ENCODE measurements at places on chromosomes 5 and 9.

- DNase-seq: no peak
Measured at GRCh38 chr9:70060883-70061507, 17.3 kb downstream of the MAMDC2 start.

DNA sequence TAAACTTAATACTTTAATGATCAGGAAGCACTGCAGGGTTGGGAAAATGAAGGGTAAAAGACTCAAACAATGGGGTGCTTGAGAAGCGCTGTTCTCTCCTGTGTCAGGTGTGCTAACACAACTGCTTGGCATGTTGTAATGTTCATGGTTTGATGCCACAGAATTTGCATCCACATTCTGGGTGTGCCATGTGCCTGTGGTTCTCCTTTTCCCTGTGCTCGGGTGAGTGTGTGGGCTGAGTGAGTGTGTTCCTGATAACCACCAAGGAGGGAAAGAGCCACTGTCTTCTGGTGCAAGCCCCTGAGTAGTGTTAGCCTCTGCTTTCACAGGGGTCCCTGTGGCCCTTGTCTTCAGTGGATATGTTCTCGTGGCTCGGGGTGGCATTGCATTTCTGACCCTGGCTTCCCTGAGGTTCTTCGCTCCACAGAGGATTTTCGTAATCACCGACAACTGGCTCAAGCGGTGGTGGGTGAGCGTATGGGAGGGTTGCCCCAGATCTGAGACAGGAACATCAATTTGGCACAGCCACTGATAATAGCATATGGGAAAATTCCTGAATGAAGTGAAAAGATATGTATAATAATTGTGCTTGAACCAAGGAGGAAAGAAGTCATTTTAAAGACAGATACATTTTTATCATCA, 102.0 kb downstream of the MVB12B start:
- DNase-seq: no peak

DNA sequence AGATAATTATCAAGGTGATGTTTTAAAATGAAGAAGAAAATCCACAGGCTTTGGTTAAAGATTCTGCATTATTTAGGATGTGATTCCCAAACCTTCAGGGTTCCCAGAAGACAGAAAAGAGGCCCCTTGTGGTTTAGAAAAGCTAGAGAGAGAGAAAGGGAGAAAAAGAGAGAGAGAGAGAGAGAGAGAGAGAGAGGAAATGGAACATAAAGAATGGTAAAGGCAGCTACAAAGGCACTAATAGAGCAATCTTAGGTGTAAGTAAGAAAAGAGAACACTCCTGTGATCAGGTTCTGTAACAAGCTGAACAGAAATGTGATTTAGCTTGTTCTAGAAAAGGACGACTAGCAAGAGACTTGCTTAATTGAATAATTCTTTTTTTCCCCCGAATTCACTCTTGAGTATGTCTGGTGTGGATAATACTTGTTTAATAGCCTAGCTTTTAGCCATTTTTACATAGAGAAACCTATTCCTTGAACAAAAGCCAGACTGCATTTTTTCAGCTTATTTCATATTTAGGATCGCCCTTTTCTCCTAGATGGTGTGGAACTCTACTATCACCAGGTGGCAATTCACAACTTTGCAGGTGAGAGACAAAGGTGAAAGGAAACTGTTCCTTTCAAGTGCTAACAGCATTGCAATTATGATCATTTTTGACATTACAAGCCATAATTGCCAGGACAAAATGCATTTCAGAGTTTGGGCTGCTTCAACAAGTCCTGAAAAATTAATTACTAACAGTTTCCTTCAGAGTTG, 57.6 kb upstream of the SH3GL2 start:
- no peak for DNase-seq

GRCh38 chr9:119092125-119092524, 277.1 kb downstream of the BRINP1 start:
- no peak for DNase-seq

DNA sequence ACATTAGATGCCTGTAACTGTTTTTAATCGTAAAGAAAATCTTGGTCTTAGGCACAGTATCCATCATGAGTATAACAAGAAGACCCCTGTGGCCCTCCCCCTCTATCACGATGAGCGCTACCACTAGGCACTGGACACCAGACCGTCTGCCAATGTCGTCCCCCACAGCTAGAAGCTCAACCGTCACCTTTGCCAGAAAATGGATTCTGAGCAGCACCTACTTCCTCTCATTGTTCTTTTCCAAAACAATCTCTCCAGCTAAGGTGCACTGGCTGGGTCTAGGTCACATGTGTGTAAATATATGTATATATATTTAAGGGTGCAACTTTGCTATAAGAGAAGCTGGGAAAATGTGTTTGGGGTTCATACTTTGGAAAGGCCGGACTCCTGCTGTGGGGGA, 15.7 kb upstream of the SSBP2 start:
- DNase-seq: no peak

- DNase-seq: no peak
Measured at GRCh38 chr9:99118782-99119466, 14.0 kb downstream of the TGFBR1 start.

- no peak for DNase-seq
Measured at GRCh38 chr9:90095682-90096081, 490.9 kb downstream of the GADD45G start.

DNA sequence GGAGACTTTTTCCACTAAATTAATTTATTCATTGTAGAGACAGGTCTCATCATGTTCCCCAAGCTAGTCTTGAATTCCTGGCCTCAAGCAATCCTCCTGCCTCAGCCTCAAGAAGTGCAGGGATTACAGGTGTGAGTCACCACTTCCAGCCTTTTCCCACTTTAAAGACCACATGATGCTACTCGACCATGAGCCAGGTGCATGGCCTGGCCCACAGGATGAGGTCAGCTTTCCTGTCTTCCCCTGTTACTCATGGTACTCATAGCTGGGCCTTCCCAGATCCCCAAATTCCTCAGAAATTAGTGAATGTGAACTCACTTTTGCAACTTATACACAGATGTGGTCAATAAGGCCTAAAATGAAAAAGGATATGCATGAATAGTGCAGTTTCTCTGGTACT, 395.9 kb downstream of the SEMA5A start:
- no peak for DNase-seq

DNA sequence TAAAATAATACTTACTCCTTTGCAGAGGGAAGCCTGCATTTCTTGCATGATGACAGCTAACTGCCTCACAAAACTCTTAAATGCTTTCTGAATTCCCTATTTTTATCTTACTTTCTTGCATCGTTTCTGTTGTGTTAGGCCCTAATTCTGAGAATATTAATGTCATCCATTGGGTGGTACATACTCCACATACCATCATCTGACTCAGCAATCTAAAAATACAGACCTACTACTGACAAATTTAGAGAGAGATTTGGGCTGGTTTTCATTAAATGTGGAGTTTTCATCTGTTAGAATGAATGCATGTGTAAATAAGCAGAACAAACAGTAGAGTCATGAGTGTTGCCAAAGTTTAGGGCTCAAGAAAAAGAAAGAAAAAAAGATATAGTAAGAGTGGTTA, 26.5 kb upstream of the KCNN2 start:
- DNase-seq: no peak

GRCh38 chr5:105931881-105932421, 1738.8 kb downstream of the EFNA5 start:
- no peak for DNase-seq

GRCh38 chr5:33662722-33663427, 222.1 kb downstream of the TARS1 start:
- DNase-seq: no peak

GRCh38 chr5:176654856-176655255, 7.6 kb downstream of the TSPAN17 start:
- DNase-seq: no peak

DNA sequence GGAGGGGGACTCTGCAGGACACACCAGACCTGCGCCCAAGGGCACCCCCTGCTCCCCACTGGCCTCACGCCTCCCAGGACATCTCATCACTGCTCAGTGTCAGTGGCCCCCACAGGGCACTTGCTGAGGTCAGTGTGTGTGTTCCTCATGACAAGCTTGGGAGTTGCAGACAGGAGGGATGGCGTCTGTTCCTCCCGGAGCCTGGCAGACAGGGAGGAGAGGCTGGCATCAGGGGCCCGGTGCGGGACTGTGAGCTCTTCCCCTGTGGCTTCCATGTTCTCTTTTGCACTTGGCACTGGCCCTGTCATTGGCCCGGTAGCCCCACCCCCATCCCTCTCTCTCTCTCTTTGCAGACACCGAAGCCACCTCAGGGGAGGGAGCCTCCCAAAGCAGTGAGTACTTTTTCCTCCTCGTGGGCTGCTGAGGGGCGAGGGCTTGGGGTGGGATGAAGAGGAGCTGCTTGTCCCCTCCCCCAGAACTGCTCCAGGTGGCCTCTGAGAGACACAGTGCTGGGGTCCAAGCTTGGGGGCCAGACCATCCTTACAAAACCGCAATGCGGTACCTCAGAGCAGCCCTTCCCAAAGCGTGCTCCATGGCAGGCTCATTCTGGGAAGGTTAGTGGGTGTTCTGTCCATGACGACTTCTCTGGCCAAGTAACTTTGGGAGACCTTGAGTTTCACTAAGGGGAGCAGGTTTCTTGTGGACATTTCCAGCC, 75.7 kb downstream of the AMBP start:
- no peak for DNase-seq

DNA sequence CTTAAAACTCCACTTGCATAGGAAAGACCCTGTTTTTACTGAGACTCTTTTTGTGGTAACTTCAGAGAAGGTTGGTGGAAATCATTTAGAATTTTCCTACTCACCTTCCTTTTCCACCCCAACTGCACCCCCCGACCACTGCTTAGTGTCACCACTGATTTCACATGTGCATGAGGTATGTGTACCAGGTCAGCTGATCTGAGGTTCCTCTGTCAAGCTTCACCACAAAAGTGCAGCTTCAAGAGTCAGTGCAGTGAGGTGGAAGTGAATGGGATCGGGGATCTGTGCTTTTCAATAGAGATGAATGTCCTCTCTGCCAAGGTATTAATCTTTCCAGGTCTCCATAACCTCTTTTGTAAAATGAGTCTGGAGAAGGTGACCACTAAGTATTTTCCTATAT, 260.5 kb upstream of the WWC1 start:
- no peak for DNase-seq

- no peak for DNase-seq
Measured at GRCh38 chr9:89710697-89711096, 105.9 kb downstream of the GADD45G start.

DNA sequence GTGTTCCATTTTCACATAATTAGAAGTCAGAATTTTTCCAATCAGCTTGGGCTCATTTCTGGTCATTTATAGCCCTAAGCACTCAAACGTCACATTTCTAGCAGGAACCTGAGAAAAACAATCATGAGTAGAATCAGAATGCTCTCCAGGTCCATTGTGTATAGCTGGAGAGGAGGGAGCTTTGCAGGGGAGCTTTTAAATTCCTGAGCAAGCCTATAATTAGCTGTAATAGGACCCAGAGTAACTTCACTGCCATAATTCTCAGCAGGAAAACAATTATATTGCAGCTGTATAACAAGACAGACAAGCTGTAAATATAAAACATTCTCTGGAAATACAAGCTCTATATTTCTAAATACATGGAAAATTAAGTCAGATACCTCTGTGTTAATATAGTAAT, 637.6 kb upstream of the SGCD start:
- DNase-seq: no peak
